ENCODE measurements at places on chromosomes 3 and 15.
A peak's percentile ranks its signal among the peaks of the same experiment; 100 is the strongest.

DNA sequence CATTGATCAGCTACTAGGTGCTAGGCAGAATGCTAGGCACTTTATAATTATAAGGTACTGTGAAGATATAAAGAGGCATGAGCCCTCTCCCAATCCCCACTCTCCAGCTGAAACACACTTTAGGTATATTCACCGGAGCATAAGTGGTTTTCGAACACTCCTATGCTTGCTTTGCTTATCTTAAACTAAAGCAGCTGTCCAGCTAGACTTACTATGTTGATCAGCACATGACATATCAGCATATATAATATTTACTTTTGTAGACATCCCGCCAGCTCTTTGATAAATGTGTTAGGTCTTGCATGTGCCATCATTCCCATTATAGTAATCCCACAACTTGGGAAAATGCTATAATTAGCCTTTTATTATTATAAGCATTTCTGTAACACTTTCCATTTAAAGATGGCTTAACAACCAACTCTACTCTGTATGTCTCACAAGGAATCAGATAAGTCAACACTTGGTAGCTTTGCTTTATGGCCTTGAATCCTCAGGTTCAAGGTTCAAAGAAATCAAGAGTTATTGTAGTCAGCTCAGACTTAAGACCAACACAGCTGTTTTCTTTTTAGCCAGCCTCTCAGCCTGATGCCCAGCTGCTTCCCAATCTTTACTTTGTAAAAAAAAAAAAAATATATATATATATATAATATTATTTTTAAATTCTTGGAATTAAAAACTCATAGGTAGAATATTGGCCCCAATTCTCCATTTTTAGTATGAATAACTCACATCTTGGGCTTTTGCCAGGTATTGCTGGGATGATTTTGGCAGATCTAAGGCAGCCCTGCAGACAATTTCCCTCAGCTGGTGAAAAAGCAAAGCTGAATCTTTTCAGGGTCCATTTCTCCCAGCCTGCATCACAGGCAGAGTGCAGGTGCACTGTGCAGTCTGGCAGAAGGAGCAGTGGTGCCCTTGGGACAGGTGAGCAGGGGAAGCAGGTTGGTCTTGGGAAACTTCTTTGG, 104.2 kb downstream of the THRB start:
- DNase-seq: no peak

DNA sequence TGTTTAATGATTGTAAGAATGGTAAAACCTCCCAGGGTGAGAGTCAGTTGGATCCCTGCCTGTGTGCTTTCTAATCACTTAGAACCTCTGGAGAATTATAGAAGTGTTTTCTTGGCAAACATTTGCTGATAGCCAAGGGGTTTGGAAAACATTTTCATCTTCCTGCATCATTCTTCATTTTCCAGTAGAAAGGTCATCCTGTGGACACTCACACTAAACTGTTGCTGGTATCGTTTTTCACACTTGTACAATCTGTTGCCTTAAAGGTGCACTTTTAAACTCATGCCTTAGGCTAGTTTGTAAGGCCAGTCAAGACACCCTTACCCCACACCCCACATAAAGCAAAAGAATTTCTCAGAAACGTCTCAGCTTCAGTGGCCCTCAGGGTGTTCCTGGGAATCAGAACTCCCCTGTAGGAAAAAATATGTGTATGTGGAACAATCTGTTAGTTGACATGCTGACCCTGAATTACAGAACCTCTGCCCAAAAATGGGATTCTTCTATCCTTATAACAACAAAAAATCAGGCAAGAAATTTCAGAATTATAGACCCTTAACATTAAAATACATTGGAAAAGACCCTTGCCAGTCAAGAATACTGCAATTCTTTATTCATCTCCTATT, 5.8 kb upstream of the PLD1 start:
- no peak for DNase-seq

GRCh38 chr15:48828906-48829305, 18.0 kb upstream of the CEP152 start:
- no peak for DNase-seq

DNA sequence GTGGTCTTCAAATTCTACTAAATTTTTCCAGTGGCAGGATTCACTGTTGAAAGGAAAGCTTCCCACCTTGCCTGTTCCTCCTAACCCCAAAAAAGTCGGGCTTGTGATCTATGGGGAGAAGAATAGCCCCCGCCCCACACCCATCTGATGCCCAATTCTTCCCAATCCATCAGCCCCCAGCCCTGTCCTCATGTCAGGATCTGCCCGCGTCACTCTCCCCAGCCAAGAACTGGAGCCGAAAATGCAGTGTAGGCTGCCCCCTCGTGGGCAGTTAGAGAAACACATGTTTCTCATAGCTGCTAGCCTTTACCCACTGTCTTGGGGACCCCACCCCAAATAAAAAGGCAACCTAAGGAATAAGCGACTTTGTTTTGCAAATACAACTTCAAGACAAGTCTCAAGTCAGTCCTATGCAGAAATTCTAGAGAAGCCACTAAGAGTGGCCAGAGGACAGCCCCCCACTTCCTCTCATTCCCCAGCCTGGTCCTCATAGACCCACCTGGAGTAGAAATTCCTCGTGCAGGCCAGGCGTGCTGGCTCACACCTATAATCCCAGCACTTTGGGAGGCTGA, 13.0 kb upstream of the CSK start:
- DNase-seq: peak; percentile 72

- no peak for DNase-seq
Observed at GRCh38 chr15:68028888-68029207, 25.3 kb upstream of the PIAS1 start.

DNA sequence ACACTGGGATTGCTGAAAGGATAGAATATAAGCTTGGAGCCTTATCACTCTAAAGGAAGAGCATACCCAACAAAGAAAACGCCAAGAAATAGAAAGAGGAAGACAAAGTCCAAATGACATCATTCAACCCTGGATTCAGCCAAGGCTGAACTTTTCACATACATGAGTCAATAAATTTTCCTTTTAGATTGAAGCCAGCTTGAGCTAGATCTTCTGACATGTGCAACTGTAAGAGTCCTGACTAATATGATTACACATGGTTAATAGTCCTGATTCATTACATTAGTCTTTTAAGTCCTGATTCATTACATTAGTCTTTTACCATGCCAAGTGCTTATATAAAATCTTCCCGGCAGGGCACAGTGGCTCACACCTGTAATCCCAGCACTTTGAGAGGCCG, 13.6 kb upstream of the DENND6A start:
- DNase-seq: no peak

- no peak for DNase-seq
Observed at GRCh38 chr3:78999139-78999538, 768.7 kb downstream of the ROBO1 start.

DNA sequence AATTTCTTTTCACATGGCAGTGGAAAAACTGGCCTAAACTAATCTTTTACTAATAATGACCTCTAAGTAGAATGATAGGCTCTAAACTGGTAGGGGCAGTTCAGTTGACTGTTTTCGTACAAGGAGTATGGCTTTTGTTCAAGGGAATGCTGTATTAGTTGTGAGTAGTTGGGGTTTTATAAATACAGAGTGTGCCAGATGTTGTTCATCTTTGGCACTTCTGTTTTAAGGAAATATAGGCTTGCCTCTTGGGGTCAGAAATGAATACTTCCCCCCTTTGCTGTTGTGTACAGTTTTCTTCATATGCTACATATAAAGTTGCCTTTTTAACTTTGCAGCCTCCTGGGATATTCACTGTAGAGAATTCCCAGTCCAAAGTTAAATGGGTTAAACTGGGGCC, 181.0 kb upstream of the CGNL1 start:
- DNase-seq: no peak

DNA sequence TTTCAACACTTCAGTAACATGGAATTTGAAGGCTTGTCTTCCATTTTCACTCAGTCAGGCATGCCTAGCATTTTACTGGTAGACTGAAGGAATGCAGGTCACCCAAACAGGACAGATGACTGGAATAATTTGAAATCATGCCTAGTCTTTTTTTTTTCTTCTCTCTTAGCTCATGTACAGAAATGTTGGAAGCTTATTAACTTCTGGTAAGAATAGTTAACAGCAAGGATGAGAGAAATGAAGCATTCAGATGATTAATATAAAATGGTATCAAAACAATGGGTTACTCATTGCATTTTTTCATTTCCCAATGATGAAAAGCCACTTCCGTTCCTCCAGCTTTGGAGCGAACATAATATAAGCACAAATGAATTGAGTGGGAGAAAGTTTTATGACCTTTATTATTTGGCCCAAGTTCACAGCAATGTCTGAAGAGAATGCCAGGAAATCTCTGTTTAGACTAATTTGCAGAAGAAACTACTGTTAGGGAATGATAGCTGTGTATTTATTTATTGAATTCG, 431.6 kb upstream of the RASGRP1 start:
- no peak for DNase-seq

DNA sequence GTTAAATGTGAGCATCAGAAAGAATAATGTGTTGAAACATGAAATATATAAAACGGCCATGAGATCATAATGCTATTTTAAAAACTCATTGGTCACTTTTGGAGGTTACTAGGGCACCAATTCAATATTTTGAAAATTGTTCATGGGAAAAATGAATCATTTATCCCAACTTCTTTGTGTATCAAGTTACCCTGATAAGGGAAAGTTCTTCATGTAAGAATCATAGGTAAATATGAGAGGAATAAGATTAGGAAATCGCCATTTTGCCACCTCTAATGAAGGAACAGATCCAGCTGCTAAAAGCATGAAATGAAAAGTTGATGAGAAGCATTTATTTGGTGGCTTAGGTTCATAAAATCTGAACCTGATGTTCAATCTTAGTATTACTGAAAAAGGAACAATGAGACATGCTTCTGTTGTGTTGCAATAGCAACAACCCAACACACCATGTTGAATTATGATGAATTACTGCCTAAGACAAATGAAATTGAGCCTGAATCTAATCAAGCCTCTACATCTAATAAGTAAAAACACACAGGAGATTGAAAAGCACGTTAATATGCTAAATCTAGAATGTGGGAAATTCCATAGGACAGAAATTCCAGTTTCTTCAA, 32.5 kb downstream of the ABHD5 start:
- no peak for DNase-seq

- DNase-seq: no peak
Observed at GRCh38 chr3:11464356-11464755, 179.4 kb downstream of the VGLL4 start.

DNA sequence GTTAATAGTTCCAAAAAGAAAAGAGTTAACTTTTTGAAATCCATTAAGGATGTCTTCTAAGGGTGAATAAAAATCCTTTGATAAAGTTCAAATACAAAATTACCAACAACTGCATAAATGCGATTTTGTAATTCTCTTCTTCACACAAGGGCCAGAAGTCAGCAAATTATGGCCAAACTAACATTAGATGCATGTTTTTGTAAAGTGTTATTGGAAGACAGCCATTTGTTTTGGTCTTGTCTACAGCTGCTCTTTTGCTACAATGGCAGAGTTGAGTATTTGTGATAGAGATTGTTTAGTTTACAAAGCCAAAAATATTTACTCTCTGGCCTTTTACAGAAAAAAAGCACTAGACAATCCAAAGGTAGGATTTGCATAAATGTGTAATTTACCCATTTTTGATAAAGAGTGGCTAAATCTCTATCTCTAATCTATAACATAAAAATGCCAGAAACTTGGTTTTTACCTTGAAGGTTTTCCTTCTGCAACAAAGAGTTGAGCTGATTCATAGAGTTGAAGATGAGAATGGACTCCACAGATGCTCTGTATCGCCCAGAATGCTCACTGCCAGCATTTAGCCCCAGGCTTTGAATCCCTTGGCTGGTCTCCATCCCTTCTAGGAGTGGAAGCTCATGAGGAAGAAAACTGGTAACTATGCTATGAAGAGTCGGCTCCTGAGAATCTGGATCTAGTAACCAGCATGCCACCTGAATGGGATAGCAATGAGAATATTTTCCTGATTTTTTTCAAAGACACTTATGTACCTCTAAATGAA, 64.5 kb downstream of the POLQ start:
- DNase-seq: no peak

- no peak for DNase-seq
Observed at GRCh38 chr3:152272771-152273242, 4.1 kb downstream of the MBNL1 start.

DNA sequence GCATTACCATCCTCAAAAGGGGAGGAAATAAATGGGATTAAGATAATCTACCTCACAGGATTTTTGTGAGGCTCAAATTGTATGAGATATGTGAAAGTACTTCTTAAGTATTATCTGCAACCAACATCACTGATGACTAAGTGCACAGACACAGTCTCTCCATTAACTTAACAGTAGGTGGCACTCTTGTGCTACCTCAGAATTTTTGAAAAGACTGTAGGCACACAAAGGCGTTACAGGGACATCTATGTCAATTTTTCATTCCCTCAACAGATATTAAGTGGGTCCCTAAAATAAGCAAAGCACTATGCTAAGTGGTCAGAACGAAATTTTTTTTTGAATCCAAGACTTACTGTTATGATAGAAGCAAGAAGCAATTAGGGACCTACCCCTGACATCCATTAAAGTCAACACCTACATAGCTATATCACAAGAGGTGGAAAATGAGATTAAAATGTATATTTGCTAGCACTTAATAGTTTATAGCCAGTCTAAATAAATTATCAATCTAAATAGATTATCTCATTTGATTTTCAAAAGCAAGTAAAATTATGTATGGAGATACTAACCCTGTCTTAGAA, 52.9 kb downstream of the RYK start:
- peak; percentile 37 for DNase-seq

GRCh38 chr3:89586256-89586655, 478.8 kb downstream of the EPHA3 start:
- no peak for DNase-seq

DNA sequence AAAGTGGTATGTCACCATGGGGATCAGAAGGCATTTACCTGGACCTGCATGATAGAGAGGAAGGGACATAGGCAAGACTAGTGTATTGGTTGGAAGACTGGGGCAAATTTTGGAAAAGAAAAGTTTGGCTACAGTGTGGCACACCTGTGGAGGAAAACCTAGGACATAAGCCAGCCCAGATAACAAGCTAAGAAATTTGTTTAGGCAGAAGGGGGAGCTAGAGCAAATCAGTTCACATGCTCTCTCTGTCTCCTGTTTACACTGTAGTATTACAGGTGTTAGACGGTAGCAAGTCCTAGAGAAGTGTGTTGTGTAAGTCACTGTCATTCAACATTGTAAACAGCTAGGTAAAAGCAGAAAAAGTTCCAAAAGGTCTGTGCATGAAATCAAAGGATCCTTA, 11.9 kb upstream of the ALDH1A2 start:
- no peak for DNase-seq

Measured in SK-N-DZ (cell line).